NCI-H1048 (cell line): ENCODE measurements at places on chromosomes 6 and 20.

DNA sequence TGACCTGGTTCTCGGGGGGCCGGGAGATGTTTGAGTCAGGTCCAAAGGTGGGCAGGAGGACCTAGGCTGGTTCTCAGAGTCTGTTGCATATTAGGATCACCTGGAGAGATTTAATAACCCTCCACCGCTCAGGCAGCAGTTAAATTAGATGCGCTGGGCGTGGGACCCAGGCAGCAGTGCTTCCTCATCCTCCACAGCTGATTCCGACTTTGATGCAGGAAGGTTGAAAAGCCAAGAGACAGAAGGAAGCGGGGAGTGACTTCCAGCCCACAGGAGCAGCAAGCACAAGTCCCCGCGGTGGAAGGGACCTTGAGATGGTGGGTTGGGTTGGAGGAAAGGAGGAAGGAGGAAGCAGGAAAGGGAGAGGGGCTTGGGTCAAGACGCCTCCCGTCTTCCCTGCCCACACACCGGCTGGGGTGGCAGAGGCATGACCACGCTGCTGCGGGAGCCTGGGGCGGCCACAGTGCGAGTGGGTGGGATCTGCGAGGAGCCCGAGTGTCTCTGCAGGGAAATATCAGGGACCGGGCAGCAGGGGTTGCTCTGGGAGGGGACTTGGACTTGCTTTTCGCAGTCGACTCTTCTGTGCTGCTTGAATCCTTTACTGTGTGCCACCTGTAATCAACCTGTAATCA, 146.0 kb downstream of the PHACTR3 start:
- DNase-seq, result no peak

- no peak for DNase-seq
These were observed 19.2 kb downstream of the MGME1 start for GRCh38 chr20:17987988-17988387.

DNA sequence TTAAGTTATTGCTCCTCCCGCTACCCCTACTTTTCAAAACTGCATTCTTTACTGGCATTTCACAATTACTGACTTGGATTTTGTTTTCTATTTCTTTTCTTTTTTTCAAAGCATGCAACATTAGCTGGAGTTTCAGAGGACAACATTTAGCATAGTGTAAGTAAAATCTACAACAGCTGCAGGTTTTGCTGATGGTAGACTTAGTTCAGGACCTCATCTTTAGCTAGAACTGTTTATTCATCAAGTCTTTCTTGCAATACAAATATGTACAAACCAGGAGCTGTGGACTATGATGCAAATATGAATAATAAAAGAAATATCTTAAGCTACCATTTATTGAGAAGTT, 728 bp upstream of the CEP162 start:
- no peak for DNase-seq

DNA sequence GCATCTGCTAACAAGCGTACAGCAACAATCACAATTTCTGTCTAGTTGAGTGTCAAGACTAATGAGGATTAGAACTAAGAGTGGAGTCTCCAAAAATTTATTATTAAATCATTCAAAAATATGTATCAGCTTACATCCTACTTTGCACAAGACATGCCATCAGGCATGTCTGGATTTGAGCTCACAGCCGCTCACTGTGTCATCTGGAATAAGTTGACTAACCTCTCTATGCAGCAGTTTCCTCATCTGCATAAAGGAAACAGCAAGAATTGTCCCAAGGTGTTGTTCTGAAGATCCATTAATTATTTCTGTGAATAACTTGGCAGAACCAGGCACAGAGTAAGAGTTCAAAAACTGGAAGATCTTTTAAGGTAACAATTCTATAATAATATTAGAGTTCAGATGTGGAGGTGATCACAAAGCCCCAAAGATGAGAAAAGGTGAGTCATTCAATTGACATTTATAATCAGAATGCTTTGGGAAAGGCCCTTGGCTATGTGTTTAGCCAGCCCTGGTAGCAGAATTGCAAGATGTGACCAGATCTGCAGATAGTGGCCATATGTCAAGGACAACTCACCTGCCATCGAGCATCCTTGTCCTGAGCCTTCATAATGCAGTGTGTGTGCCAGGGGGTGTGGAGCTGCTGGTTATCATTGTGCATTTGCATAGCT, 264.0 kb downstream of the FOXA2 start:
- DNase-seq, result no peak

GRCh38 chr6:80249897-80250296, 143.4 kb downstream of the BCKDHB start:
- DNase-seq, result no peak

DNA sequence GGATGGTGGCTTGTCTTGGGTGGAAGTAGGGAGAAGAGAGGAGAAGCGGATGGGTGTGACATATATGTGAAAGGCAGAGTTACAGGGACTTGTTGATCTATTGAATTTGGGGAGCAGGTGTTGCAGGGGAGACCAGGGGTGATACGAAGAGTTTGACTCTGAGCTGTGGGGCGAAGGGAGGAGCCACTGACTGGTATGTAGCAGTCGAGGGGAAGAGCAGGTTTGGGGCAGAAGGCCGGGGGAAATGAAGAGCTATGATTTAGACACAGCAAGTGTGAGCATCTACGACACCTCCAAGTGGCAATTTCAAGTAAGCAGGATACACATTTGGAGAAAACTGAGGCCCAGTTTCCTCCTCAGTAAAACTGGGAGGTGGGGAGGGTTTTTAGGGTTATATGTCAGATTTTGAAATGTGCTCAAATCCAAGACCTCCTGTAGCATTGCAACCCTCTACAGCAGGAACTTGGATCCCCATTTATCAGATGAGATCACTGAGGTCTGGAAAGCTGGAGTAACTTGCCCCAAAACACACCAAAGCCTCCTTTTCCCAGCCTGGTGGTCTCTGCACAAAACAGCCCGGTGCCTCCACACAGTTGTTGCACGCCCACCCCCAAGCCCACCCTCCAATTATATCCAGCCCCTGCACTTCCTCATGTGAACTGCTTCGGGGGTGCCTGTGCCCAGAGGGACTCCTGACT, 137.8 kb downstream of the PREX1 start:
- DNase-seq, result no peak

DNA sequence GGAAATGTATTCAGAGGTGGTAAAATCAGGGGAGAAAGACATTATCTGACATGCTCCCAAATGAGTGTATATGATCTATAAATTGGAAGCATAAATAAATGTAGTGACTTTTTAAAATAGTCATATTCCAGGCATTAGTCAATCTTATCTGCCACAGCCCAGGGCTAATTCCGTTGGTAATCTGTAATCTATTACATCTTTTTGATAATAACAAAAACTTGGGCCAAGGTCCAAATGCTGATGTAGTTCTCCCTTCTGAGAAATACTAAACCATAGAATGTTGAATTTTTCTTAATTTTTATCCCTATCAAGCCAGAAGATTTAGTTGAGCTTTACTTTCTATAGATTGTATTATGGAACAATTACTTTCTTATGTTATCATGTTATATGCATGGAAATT, 1279.8 kb downstream of the EPHA7 start:
- DNase-seq, result no peak

DNA sequence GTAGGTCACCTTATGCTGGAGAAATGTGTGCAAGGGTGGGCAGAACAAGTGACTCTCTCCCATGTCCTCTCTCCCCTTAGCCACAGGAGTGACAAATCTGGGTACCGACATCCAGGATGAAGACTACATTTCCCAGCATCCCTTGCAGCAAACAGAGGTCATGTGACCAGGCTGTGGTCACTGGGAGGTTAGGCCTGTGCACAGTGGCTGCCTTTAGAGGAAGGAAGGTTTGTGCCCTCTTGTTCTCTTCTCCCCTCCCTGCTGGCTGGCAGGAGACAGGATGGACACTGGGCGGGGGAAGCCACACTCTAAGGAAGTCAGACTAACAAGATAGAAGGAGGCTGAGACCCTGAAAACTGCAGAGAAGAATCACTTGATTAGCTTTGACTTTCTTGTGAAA, 360.2 kb downstream of the PREX1 start:
- DNase-seq, result no peak

GRCh38 chr6:1082285-1082935, 229.5 kb upstream of the FOXQ1 start:
- DNase-seq, result no peak

DNA sequence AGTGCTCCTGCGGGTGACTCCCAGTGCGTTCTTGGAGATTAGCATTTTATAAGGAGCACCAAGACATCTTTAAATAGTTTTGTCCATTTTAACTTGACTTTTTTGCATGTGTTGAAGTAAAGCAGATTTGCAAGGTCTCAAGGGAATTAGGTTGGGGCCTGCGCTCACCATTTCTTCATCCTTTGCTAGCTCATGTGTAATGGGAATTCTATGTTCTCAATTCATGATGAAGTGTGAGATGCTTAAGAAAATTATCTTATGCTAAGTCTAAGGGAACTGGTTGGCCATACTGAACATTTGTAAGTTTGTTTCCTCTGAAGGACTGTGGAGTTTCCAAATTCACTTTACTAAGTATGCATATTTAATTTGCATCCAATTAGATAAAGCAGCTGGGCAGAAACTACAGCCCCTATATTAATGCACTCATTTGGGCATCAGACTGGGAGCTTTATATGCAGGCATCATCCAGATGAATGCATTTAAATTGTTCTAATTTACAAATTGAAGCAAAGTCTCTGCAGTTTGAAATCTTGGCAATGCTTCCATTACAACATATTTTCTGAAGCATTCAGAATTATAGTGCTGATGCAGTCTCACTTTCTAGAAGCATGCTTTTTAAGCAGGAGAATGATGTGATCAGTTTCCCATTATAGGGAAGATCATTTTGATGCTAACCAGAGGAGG, 108.3 kb upstream of the AKAP12 start:
- DNase-seq, result no peak

DNA sequence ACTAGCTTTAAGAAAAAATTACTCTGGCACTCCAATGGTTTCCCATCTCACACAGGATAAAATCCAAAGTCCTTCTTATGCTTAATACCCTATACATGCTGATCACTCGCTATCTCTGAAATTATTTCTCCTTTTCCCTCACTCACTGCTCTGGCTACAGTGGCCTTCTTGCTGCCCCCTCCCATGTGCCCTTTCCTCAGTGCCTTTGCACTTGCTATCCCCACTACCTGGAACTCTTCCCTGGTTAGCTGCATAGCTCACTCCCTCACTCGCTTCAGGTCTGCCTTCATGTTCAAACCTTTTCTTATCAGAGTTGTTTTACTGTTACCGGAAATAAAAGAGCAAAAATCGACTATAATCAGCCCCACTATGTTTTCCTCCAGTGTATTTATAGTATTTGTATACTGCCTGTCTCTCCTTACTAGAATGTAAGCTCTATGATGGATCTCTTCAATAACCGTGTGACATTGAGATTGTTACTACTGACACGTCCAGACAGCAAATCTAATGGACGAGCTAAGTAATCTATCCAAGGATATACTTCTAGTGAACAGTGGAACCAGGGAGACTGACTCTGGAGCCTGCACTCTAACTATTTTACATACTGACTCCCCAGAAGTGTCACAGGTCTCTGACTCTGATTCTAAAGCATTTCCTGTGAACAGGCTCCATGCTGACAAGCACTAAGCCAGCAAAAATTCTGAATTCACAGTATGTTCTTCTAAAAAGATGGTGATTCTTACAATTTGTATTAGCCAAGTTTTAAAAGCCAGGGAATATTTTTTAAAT, 25.1 kb downstream of the FKBP5 start:
- no peak for DNase-seq

DNA sequence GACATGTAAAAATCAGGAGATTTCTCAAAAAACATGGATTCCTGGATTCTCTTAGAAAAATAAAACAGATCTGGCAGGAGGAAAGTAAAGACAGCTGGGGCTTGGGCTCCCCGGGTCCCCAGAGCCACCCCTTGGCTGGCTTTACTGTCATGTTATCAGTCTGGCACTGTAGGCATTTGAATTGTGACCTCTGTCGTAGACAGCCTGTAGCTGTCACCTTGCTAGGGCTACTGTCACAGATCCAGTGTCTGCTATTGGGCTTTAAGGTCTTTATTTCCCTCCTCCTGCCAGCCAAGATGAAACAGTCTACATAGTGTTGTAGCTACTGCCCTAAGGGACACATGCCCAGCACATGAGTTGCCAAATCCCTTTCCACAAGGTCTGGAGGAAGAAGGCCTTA, 37.5 kb downstream of the ABRACL start:
- DNase-seq, result no peak

GRCh38 chr6:82248273-82248735, 760 bp upstream of the IBTK start:
- no peak for DNase-seq

DNA sequence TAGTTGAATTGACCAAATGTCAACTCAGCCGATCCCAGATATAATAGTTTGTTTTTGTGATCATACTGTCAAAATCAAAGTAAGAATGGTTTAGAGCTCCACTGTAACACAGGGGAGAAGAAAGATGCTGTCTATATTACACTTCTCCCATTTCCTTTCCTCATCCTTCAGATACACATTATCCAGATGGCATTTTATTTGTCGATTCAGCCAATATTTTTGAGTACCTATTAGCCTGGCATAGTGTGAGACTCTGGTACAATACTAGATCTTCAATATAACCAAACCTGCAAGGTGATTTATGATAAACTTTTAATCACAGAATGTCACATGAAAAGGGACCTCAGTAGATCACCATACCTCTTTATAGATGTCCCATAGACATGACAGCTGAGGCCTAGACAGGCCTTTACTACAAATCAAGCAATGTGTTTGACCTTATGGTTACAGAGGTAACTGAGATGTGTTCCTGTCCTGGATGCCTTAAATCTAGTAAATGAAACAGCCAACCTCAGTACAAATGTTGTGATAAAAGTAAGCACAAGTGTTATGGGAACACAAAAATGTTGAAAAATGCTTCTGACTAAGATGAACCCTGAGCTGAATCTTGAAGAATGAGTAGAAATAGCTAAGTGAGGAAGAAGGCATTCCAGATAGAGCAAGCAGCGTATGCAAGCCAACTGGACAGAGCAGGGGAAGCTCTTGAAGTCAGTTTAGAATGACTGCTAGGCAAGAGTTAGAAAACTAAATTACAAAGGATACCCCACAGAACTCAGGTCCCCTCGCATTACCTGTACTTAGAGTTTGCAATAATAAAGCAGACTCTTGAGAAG, 1.9 kb downstream of the FBXO9 start:
- no peak for DNase-seq

DNA sequence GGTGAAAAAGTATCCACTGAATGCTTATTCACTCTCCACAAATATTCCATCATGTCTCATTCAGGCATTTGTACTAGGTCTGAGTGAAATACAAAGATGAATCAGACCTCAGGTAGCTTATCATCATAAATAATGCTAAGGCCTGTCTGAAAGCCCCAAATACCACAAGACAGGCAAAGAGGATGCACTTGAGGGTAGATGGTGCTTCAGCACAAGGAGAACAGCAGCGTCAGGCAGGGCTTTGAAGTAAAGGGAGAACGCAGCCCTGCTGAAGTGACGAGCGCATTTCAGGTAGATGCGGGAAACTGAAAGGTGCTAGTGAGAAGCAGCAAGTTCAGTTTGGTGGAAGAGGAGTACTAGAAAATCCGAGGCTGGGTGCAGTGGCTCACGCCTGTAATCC, 38.7 kb downstream of the MAP3K5 start:
- DNase-seq, result no peak

DNA sequence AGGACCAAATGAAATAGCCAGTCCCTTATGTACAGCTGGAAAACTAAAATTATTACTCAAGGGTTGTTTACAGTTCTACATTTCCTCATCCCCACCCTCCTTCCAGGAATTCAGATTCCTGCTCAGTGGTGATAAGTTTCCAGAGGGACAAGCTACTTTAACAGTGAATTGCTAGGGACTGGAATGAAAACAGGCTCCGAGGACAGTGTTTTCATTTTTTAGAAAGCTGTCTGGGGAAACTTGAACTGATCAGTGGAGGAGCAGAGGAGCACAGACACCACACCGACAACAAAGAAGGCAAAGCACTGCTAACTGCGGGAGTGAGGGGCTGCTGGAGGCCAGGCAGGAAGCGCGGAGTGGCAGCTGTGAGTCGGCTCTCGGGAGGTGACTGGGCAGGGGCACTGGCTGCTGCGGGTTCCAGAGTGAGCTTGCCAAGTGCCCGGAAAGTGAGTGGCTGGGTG, 322.2 kb downstream of the ESR1 start:
- DNase-seq, result no peak
